ENCODE measurements at places on chromosomes 11 and 22.

- DNase-seq: peak; percentile 80
Measured at GRCh38 chr11:11265994-11266606, 87.0 kb downstream of the CSNK2A3 start.

DNA sequence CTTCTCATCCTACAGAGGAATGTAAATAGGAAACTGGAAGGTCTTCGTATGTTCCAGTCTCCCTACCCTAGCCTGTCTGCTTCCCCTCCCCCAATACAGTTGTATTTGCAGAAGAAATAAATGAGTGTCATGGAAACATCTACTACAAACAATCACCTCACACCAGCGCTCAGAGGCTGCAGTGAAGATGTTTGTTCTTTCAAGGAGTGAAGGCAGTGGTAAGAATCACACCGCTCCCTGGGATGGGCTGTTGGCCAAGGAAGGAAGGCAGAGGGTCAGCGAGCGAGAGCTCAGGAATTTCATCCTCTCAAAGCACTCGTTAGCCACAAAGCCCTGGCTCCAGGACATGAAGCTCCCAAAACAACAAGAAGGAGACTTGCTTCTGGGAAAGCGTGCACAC lies 1.1 kb upstream of the IGSF9B start:
- DNase-seq: no peak

- DNase-seq: no peak
Measured at GRCh38 chr11:45273509-45273908, 12.6 kb downstream of the SYT13 start.

- peak; percentile 44 for DNase-seq
Measured at GRCh38 chr11:70824605-70825245, 426.4 kb downstream of the CTTN start.

GRCh38 chr11:130066338-130066737 lies 3.4 kb upstream of the APLP2 start:
- DNase-seq: no peak

GRCh38 chr11:111978028-111978771 lies 41.1 kb downstream of the DIXDC1 start:
- no peak for DNase-seq

GRCh38 chr22:37634417-37634924 lies 5.0 kb upstream of the SH3BP1 start:
- DNase-seq: no peak

DNA sequence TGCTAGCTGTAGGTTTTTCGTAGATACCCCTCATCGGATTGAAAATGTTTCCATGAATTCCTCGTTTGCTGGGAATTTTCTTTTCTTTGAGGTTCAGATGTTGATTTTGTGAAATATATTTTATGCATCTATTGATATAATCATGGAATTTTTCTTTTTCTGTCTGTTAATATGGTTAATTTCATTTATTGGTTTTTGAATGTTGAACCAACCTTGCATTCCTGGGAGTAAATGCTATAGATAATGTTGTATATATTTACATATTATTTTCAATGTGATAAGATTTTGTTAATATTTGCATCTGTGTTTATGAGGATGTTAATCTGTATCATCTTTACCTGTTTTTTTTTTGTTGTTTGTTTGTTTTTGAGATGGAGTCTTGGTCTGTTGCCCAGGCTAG lies 10.6 kb upstream of the NDUFA6 start:
- DNase-seq: no peak

DNA sequence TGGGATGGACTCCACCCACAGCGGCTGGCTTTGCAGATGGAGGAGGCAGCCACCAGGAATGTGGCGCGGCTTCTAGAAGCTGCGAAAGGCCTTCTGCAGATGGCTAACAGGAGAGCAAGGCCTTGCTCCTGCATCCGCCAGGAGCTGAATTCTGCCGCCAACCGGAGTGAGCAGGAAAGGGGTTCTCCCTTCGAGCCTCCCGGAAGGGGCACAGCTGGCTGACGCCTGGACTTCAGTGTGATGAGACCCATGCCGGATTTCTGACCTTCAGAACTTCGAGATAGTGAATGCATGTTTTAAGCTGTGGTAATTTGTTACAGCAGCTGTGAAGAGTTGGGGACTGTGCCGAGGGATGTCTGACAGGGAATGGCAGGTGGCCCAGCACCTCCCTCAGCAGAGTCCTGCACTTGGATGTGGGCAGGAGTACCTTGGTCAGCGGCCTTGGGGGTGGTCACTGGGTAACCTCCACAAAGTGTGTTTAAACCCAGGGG lies 7.7 kb downstream of the TBC1D22A start:
- no peak for DNase-seq

GRCh38 chr11:12052676-12053605 lies 44.5 kb upstream of the DKK3 start:
- peak; percentile 3 for DNase-seq

DNA sequence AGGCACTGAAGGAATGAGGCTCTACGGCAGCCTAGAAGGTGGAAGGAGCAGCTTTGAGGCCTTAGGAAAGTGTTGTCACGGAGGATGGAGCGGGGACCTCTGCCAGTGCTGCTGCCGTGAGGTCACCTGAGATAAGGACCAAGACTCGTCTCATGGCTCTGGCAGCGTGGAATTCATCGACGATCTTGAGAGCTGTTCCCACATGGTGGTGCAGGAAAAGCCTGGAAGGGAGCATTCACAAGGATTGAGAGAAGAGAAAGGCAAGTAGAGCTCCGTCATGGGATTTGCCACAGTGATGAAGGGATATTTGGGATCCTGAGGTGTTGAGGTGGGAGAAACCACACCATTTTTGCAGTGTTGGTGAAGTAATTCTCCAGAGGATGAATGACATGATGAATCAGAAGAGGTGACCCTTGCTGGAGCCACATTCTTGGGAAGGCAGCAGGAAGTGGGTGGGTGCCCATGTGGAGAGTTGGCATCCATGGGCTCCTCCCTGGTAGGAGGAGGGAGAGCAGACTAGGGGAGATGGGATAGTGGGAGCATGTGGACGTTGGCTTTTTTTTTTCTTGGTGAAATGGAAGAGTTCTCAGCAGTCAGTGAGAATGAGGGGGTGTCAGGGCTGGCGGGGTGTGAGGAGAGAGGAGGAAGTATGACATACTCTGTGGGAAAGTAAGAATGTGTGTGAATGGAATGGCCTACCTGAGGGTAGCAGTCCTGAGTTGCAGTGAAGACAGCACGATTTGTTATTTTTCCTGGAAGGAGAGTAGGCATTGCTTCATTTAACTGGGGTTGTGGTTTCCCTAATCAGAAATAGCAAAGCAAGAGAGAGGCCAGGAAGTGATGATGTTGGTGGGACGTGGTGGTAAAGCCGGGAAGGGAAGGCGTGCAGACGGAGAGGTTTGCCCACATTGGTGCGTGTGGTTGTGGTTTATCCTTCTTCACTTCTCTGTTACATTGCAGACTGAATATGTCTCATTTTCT lies 11.1 kb downstream of the PPP6R3 start:
- DNase-seq: peak; percentile 50

- no peak for DNase-seq
Measured at GRCh38 chr11:110434952-110435779, 5.4 kb downstream of the FDX1 start.

GRCh38 chr22:45298934-45299505 lies 10.7 kb upstream of the FAM118A start:
- no peak for DNase-seq

GRCh38 chr11:64180891-64181290 lies 5.1 kb upstream of the STIP1 start:
- no peak for DNase-seq

- no peak for DNase-seq
Measured at GRCh38 chr11:74682731-74683278, 48.4 kb downstream of the CHRDL2 start.

- DNase-seq: peak; percentile 39
Measured at GRCh38 chr22:50546326-50547262, 895 bp downstream of the KLHDC7B start.

- no peak for DNase-seq
Measured at GRCh38 chr11:64415286-64415685, 56.3 kb downstream of the RPS6KA4 start.

GRCh38 chr11:44600839-44601383 lies 35.4 kb downstream of the CD82 start:
- no peak for DNase-seq

DNA sequence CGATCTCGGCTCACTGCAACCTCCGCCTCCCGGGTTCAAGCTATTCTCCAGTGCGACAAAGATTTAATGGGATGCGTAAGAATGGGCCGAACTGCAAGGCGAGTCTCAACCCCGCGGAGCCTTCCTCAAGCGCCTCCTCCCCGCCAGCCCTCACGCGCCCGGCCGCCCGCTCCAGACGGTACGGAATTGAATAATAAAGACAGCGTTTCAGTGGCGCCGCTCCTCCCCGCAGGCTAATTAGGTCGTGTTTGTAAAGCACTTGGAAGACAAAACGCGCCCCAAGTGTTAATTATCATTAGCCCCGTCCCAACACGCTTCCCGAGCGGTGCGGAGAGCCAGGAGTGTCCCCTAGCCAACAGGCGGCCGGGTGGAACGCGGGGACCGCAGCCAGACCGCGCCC lies 192.0 kb downstream of the BUD13 start:
- no peak for DNase-seq

- no peak for DNase-seq
Measured at GRCh38 chr22:33835265-33835664, 85.0 kb downstream of the LARGE1 start.

- DNase-seq: no peak
Measured at GRCh38 chr22:26715392-26715936, 58.1 kb downstream of the MIAT start.
